Lung (tissue), 17 donors: ENCODE measurements at places on chromosomes 2 and 18. TPM values are rescaled to one million over a fixed set of nuclear protein-coding genes. Genes with fewer than 3 reads are reported as not detected.

- DNase-seq = no peak
- H3K27ac ChIP-seq = no peak overlapping the region
- H3K27me3 ChIP-seq = no peaks in the 10 kb centered on the region
- H3K4me1 ChIP-seq = no peaks in the 10 kb centered on the region
Measured at GRCh38 chr2:88554189-88554588, 73.1 kb downstream of the EIF2AK3 start.

Gene ABCB11
- total RNA-seq = 0.37 TPM

GRCh38 chr2:177419274-177419673, 26.7 kb downstream of the AGPS start:
- H3K36me3 ChIP-seq = no peaks in the 10 kb centered on the region
- H3K4me1 ChIP-seq = peaks cover 3% of the 10 kb centered on the region
- DNase-seq = no peak
- no peaks in the 10 kb centered on the region for H3K27me3 ChIP-seq
- no peak overlapping the region for H3K4me3 ChIP-seq
- no peak overlapping the region for H3K27ac ChIP-seq

GRCh38 chr2:108896741-108897140, 92.3 kb downstream of the EDAR start:
- no peak overlapping the region for H3K4me3 ChIP-seq
- no peaks in the 10 kb centered on the region for H3K4me1 ChIP-seq
- no peak overlapping the region for H3K27ac ChIP-seq
- H3K36me3 ChIP-seq = no peaks in the 10 kb centered on the region

DNA sequence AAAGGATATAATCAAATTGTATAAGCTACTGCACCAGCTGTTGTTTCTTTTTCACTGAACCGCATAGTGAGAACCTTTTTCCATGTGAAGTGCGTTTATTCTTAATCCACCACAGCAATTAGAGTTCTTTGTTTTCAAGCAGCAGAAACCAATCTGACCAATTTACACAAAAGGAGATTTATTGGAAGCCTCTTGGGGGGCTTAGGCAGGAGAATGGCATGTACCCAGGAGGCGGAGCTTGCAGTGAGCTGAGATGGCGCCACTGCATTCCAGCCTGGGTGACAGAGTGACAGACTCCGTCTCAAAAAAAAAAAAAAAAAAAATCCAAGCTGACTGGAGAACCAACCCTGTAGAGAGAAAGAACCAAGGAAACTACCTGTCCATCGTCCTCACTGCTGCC, 10.0 kb downstream of the ADNP2 start:
- H3K27me3 ChIP-seq = no peaks in the 10 kb centered on the region
- H3K4me3 ChIP-seq = no peak overlapping the region
- no peak overlapping the region for H3K27ac ChIP-seq
- H3K36me3 ChIP-seq = peaks cover 7% of the 10 kb centered on the region
- no peak for DNase-seq
- peaks cover 9% of the 10 kb centered on the region for H3K4me1 ChIP-seq

GRCh38 chr2:233451950-233452349, 97.7 kb downstream of the DGKD start:
- no peak overlapping the region for H3K27ac ChIP-seq
- no peaks in the 10 kb centered on the region for H3K27me3 ChIP-seq
- no peaks in the 10 kb centered on the region for H3K4me1 ChIP-seq
- peaks cover 50% of the 10 kb centered on the region for H3K36me3 ChIP-seq
- no peak for DNase-seq
- no peak overlapping the region for H3K4me3 ChIP-seq

GRCh38 chr2:135798275-135798705, 38.7 kb downstream of the LCT start:
- H3K27me3 ChIP-seq = no peaks in the 10 kb centered on the region
- no peaks in the 10 kb centered on the region for H3K36me3 ChIP-seq
- no peaks in the 10 kb centered on the region for H3K4me1 ChIP-seq
- H3K27ac ChIP-seq = no peak overlapping the region
- DNase-seq = no peak

DNA sequence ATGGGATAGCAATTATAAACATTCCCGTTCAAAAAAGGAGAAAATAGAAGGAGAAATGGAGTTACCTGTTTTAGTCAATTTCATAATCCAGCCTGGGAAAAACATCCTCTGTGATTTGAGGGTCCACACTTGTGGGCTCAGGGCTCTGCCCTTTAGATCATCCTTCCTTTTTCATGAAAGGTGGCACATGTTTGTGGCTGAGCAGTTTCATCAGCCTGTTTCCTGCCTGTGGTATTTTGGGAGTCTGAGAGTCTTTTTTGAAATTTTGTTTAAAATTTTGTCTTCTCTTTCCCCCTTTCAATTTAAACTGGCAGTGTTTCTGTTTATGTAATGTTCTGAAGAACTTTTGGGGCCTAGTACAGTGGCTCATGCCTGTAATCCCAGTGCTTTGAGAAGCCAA, 84.0 kb downstream of the KIAA1328 start:
- no peaks in the 10 kb centered on the region for H3K4me1 ChIP-seq
- H3K27me3 ChIP-seq = no peaks in the 10 kb centered on the region
- no peak overlapping the region for H3K27ac ChIP-seq
- no peaks in the 10 kb centered on the region for H3K36me3 ChIP-seq
- H3K4me3 ChIP-seq = no peak overlapping the region

DNA sequence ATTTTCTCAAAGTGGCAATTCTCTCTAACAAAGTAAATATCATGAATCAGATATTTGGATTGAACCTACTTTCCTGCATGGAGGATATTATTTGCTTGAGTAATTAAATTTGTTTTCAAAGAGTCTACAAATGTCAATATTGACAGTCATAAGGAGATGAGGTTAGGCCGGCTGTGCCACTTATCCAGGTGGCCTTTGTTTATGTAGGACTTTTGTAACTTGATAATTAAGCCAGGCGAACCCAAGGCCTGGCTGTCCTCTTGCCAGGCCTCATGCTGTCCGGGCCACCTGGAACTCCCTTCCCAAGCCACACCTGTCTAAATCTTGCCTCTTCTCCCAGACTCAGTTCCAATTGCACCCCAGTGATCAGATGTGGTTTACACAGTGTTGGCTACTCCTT, 255.2 kb downstream of the ACKR3 start:
- no peaks in the 10 kb centered on the region for H3K4me1 ChIP-seq
- no peak for DNase-seq
- H3K36me3 ChIP-seq = no peaks in the 10 kb centered on the region

Gene PTRHD1
- total RNA-seq = 32.1 TPM

DNA sequence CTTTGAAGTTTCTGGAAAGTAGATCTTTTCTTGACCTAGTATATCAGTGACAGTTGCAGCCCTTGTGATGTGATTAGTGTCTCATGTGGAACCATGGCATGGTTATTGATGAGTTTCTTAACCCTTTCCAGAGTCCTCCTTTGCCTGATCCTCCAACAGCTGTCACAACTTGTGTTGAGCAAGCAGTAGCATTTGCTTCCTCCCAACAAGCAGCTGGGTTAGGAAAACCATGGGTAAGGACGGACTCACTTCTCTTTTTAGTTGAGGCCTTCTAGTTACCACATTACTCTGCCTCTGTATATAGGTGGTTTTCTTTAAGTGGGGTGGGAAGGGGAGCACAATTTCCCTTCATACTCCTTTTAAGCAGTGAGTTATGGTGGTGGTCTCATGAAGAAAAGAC, 96.3 kb downstream of the XRCC5 start:
- peaks cover 52% of the 10 kb centered on the region for H3K36me3 ChIP-seq
- H3K4me3 ChIP-seq = no peak overlapping the region
- H3K4me1 ChIP-seq = no peaks in the 10 kb centered on the region
- H3K27me3 ChIP-seq = no peaks in the 10 kb centered on the region
- H3K27ac ChIP-seq = no peak overlapping the region

Gene ANKRD29
- 38.4 TPM for total RNA-seq

GRCh38 chr2:129877795-129878775, 101.4 kb upstream of the RAB6C start:
- DNase-seq = peak; percentile 88
- H3K36me3 ChIP-seq = no peaks in the 10 kb centered on the region
- H3K4me3 ChIP-seq = peak overlapping the region; percentile 16
- H3K4me1 ChIP-seq = peaks cover 2% of the 10 kb centered on the region
- H3K27me3 ChIP-seq = no peaks in the 10 kb centered on the region
- peak overlapping the region; percentile 32 for H3K27ac ChIP-seq

Gene CHPF
- 89.6 TPM for total RNA-seq

GRCh38 chr2:215397632-215398341, 38.1 kb downstream of the FN1 start:
- no peaks in the 10 kb centered on the region for H3K4me1 ChIP-seq
- H3K27ac ChIP-seq = no peak overlapping the region
- no peak overlapping the region for H3K4me3 ChIP-seq
- H3K36me3 ChIP-seq = peaks cover 16% of the 10 kb centered on the region

- H3K4me3 ChIP-seq = no peak overlapping the region
- no peaks in the 10 kb centered on the region for H3K27me3 ChIP-seq
- no peak for DNase-seq
- H3K36me3 ChIP-seq = no peaks in the 10 kb centered on the region
- no peaks in the 10 kb centered on the region for H3K4me1 ChIP-seq
- H3K27ac ChIP-seq = no peak overlapping the region
Measured at GRCh38 chr2:240300261-240300821, 135.1 kb upstream of the GPC1 start.

Gene SRD5A2
- total RNA-seq = 2.9 TPM

Gene RFX8
- 0.88 TPM for total RNA-seq
